ENCODE measurements at places on chromosomes 16 and 17. TPM values are rescaled to one million over a fixed set of nuclear protein-coding genes. Genes with fewer than 3 reads are reported as not detected.
A peak's percentile ranks its signal among the peaks of the same experiment; 100 is the strongest.

Gene C16orf95
- 3.0 TPM for total RNA-seq

Gene CIBAR2
- not detected for total RNA-seq

Gene PIPOX
- 0.87 TPM for total RNA-seq

Gene C16orf46
- 1.5 TPM for total RNA-seq

Gene MMP28
- total RNA-seq: 55.6 TPM

Gene NECAB2
- not detected for total RNA-seq

Gene RASL10B
- total RNA-seq: 2.2 TPM

Gene TMEM98
- total RNA-seq: 72.9 TPM

- DNase-seq: no peak
- no peaks in the 10 kb centered on the region for H3K36me3 ChIP-seq
- no peak overlapping the region for H3K27ac ChIP-seq
- no peak overlapping the region for H3K4me3 ChIP-seq
These were observed 3.4 kb upstream of the HP start for GRCh38 chr16:72050769-72051464.

DNA sequence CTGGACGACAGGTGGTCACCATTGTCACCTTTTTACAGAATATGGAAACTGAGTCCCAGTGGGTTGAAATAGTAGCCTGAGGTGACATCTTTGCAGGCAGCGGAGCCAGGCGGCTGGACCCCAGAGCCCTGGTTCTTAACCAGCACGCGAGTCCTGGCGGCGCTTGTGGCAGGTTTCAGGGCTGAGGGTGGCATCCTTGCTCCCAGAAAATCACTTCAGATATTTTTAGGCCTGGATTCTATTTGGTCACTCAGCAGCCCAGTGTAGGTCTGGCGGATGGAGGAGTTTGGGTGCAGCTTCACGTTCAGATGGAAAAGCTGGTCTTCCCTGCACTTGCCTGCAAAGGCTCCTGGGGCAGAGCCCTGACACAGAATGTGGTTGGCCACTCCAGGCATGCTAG, 354.0 kb downstream of the SNX29 start:
- no peak overlapping the region for H3K27ac ChIP-seq
- no peak for DNase-seq
- no peaks in the 10 kb centered on the region for H3K36me3 ChIP-seq
- no peaks in the 10 kb centered on the region for H3K4me1 ChIP-seq
- H3K27me3 ChIP-seq: no peaks in the 10 kb centered on the region

DNA sequence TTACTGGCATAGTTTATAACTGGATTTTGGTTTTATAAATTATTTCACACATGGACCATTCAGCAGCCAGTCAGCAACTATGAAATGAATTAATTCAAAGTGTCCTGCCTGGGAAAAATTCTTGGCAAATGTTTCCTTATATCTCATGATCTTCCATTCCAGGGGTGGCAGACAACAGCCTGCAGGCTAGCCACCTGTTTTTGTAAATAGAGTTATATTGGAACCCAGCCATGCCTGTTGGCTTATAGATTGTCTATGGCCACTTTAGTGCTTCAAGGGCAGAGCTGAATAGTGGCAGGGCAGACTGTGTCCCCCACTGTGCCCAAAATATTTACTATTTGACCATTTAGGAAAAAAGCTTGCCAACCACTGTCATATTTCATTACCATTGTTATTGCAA, 613.7 kb downstream of the TMEM114 start:
- no peaks in the 10 kb centered on the region for H3K36me3 ChIP-seq
- no peak overlapping the region for H3K4me3 ChIP-seq
- H3K27me3 ChIP-seq: no peaks in the 10 kb centered on the region
- no peaks in the 10 kb centered on the region for H3K4me1 ChIP-seq
- H3K27ac ChIP-seq: no peak overlapping the region

DNA sequence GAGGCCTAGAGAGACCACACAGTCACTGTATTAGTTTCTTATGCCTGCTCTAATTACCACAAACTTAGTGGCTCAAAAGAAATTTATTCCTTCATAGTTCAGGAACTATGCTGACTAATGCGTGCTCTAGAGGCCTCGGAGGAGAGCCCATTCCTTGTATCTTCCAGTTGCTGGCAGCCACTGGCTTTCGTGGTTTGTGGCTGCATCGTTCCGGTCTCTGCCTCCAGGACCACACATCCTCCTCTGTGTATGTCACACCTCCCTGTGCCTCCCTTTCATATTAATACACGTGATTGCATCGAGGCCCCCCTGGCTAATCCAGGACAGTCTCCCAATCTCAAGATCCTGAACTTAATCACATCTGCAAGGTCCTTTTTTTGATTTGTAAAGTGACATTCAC, 16.9 kb upstream of the MYLK3 start:
- H3K27me3 ChIP-seq: peaks cover under 1% of the 10 kb centered on the region
- H3K27ac ChIP-seq: no peak overlapping the region
- DNase-seq: no peak
- H3K4me3 ChIP-seq: no peak overlapping the region
- no peaks in the 10 kb centered on the region for H3K4me1 ChIP-seq

GRCh38 chr17:30586818-30587595, 109.8 kb downstream of the GOSR1 start:
- H3K27me3 ChIP-seq: no peaks in the 10 kb centered on the region
- H3K27ac ChIP-seq: no peak overlapping the region
- DNase-seq: no peak
- H3K4me3 ChIP-seq: no peak overlapping the region
- H3K36me3 ChIP-seq: no peaks in the 10 kb centered on the region

DNA sequence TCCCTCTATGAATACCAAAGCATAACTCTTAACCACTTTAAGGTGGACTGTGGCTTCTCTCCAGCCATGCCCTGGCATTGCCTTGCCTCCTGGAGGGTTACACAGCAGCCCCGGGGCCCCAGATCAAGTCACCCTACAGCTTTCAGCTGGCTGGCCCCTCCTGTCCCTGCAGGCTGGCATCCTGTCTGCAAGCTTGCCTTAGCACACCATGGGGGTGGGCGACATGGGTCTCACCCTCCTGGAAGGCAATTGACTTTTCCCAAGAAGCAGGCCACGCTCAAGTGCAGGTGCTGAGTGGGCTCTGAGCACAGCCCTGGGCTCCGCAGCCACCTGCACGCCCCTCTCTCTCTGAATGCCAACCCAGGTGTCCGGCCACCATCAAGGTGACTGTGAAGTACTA, 25.8 kb upstream of the AKTIP start:
- no peak overlapping the region for H3K4me3 ChIP-seq
- no peak for DNase-seq
- no peak overlapping the region for H3K27ac ChIP-seq
- H3K36me3 ChIP-seq: no peaks in the 10 kb centered on the region

DNA sequence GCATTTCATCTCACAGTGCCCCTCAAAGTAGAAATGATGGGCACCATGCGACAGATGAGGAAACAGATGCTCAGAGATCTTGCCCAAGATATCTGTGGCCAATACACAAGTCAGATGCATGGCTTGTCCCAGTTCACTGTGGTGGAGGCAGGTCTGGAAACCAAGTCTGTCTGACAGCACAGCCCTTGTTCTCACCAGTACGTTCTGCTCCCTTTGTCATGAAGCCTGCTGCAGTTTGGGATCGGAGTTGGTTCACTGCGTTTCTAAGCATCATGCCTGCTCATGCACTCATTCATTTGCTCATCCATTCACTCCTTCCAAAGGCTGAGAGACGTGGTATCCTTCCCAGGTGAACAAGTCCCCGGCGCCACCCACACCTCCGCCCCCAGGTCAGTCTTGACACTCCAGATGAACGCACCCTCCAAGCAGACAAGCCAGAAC, 27.2 kb upstream of the MEAK7 start:
- no peaks in the 10 kb centered on the region for H3K36me3 ChIP-seq
- peaks cover 34% of the 10 kb centered on the region for H3K4me1 ChIP-seq
- H3K27me3 ChIP-seq: no peaks in the 10 kb centered on the region
- no peak for DNase-seq

- no peak for DNase-seq
- H3K36me3 ChIP-seq: peaks cover 36% of the 10 kb centered on the region
- no peaks in the 10 kb centered on the region for H3K27me3 ChIP-seq
- peaks cover 7% of the 10 kb centered on the region for H3K4me1 ChIP-seq
- no peak overlapping the region for H3K27ac ChIP-seq
These were observed 2.1 kb downstream of the METTL22 start for GRCh38 chr16:8623634-8624033.

DNA sequence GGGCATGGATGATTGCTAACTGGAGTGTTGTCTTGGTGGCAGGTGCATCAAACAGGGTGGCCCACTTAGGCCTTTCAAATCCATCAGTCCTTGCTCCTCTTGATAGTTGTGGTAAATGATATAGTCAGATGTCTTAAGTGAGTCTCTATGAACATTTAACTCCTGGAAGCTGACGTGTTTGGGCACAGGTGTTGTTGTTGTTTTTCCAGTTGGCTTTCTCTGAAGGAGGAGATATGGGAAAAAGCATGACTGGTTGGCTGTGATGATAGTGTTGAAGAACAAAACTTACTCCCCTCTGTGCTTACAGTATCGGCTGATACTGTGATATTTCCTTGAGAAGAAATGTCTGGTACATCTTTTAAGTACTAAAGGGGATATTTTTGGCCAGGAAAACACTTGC, 18.0 kb downstream of the TNRC6A start:
- no peak overlapping the region for H3K4me3 ChIP-seq
- no peak for DNase-seq
- H3K36me3 ChIP-seq: no peaks in the 10 kb centered on the region
- no peaks in the 10 kb centered on the region for H3K27me3 ChIP-seq
- no peak overlapping the region for H3K27ac ChIP-seq

GRCh38 chr17:48150597-48151001, 43.0 kb downstream of the SNX11 start:
- no peak overlapping the region for H3K27ac ChIP-seq
- no peak for DNase-seq
- H3K27me3 ChIP-seq: peaks cover 55% of the 10 kb centered on the region
- H3K4me1 ChIP-seq: no peaks in the 10 kb centered on the region
- H3K4me3 ChIP-seq: no peak overlapping the region

- no peaks in the 10 kb centered on the region for H3K4me1 ChIP-seq
- no peaks in the 10 kb centered on the region for H3K27me3 ChIP-seq
- DNase-seq: no peak
- no peak overlapping the region for H3K27ac ChIP-seq
These were observed 555.8 kb downstream of the RBFOX1 start for GRCh38 chr16:7888411-7888810.

DNA sequence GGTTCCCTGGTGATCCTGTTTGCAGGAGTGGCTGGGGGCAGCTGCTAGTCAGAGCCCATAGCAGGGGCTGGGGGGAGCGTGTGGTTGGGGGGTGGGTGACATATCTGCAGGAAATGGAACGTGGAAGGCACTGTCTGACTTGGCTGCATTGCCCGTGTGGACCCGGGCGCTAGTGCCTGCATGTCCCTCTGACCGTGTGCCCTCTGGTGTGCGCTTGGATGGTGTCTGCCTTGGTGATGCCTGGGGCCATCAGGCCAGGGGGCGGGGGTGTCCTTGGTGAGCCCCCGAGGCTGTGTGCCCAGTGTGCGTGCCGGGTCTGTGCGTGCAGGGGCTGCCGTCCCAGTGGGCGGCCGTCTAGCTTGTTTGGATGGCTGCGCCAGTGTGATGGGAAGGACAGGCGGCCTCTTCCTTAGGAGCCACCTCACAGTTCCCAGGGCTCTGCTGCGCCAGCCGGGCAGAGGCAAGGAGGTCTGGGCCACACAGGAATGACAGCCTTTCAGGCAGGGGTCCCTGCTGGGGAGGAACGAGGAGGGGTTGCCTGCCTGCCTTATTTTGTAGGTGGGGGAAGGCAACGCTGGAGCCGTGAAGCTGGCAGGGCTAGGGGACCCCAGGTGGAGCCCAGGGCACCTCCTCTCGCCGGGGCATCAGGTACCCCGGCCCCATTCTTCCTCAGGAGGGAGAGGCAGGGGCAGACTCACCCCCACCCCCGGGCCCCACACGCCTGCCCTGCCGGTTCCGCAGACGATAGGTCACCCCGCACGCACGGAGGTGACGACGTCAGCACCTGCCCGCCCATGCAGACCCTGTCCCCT, 693 bp downstream of the NDRG4 start:
- H3K27ac ChIP-seq: no peak overlapping the region
- peak overlapping the region; percentile 23 for H3K4me3 ChIP-seq
- peaks cover 4% of the 10 kb centered on the region for H3K4me1 ChIP-seq
- peaks cover 34% of the 10 kb centered on the region for H3K27me3 ChIP-seq

- peak overlapping the region; percentile 42 for H3K27ac ChIP-seq
- H3K27me3 ChIP-seq: no peaks in the 10 kb centered on the region
These were observed 33.9 kb upstream of the CDRT4 start for GRCh38 chr17:15501282-15501681.

- no peaks in the 10 kb centered on the region for H3K36me3 ChIP-seq
- no peak for DNase-seq
- H3K4me3 ChIP-seq: no peak overlapping the region
- H3K27ac ChIP-seq: no peak overlapping the region
These were observed 285.2 kb downstream of the CPPED1 start for GRCh38 chr16:12518241-12519175.

GRCh38 chr16:10078541-10078949, 103.7 kb downstream of the GRIN2A start:
- no peak overlapping the region for H3K27ac ChIP-seq
- no peaks in the 10 kb centered on the region for H3K27me3 ChIP-seq

DNA sequence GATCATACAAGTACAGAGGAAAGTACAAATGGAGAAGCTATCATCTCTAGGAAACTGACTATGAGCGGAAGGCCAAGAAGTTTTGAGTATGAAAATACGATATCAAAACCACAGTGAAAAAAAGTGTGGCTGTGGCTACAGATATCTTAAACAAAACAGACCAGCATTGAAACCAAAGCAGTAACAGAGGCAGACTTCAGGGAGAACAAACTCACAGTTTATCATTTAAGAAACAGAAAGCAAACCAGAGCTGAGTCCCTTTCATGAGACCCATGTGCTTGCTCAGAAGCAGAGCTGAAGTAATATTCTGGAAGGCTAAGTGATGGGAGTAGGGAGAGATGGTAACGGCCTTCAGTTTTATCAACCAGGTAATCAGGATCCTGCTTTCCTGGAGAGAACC, 317.8 kb downstream of the CA10 start:
- H3K4me3 ChIP-seq: no peak overlapping the region
- no peak overlapping the region for H3K27ac ChIP-seq
- H3K36me3 ChIP-seq: no peaks in the 10 kb centered on the region
- no peaks in the 10 kb centered on the region for H3K27me3 ChIP-seq
- DNase-seq: no peak

Data from upper lobe of right lung (tissue), 1 donor.